Retinal pigment epithelial cell (primary cell): ENCODE measurements at places on chromosomes 12 and 14.
A peak's percentile ranks its signal among the peaks of the same experiment; 100 is the strongest.

GRCh38 chr14:94752591-94753436 is 17.1 kb downstream of the GSC start:
- DNase-seq = no peak

DNA sequence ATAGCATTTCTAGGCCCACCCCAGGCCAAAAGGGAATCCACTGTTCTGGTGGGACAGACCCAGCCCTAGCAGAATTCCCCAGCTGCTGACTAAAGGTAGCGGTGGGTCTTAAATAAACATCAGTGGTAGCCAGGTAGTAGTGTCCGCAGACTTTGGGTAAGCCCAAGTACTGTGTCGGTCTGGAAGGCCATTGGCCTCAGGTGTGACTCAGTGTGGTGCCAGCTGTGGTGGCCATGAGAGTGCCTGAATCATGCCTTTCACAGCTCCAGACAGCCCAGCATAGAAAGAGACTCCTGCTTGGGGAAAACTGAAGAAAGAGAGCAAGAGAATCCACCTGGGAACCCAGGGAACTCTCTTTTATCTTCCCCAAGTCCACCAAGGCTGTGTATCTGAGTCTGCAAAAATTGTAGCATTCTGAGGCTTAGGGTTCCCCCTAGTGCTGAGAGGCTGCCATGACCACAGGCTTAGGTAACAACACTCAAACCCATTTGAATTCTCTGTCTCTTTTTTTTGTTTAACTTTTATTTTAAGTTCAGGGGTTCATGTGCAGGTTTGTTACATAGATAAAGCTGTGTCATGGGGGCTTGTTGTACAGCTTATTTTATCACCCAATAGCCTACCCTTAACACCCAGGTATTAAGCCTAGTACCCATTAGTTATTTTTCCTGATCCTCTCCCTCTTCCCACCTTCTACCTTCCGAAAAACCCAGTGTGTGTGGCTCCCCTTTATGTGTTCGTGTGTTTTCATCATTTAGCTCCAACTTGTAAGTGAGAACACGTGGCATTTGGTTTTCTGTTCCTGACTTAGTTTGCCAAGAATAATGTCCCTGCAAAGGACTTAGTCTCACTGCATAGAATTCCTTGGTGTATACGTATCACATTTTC is 16.7 kb upstream of the CD163L1 start:
- no peak for DNase-seq

GRCh38 chr12:62401631-62402030 is 65.0 kb upstream of the MON2 start:
- no peak for DNase-seq

DNA sequence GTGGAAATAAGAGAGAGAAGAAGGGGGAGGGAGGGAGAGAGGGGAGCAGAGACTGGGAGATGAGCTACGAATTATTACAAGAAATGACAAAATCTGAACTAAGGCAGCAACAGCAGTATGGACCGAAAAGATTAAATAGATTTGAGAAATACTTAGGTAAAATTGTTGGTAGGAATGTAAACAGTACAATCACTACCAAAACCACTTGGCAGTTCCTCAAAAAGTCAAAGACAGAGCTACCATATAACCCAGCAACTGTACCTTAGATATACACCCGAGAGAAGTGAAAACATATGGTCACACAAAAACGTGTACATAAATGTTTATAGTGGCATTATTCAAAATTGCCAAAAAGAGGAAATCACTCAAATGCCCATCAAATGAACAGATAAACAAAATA is 14.1 kb downstream of the KRAS start:
- DNase-seq = no peak

GRCh38 chr12:31323391-31324115 is 2.4 kb downstream of the SINHCAF start:
- no peak for DNase-seq

DNA sequence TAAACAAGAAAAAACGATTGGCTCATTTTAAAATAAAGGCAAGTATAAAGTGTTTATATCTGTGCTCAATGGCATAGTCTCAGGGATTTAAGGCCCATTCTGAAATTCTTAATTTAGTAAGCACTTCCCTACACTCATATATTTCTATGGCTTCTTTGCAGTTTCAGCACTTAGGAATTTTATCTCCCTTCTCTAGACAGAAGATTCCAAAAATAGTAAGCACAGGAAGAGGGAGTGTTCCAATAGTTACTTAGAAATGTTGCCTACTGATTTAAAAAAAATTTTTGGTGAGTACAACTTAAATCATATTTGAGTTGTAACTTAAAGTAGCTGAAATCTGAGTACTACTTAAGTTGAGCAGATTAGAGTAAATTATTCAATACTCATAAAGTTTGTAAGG is 19.8 kb downstream of the INSM2 start:
- no peak for DNase-seq

- DNase-seq = no peak
Observed at GRCh38 chr12:122138616-122139015, 35.4 kb downstream of the IL31 start.

- DNase-seq = no peak
Observed at GRCh38 chr14:92978229-92979021, 55.5 kb downstream of the CHGA start.

- peak; percentile 71 for DNase-seq
Observed at GRCh38 chr14:72558721-72559120, 335.2 kb downstream of the DPF3 start.

GRCh38 chr12:97560350-97560749 is 97.7 kb downstream of the RMST start:
- no peak for DNase-seq

GRCh38 chr12:67357376-67358125 is 88.4 kb downstream of the CAND1 start:
- no peak for DNase-seq

GRCh38 chr12:99609455-99610181 is 37.9 kb upstream of the GARIN6 start:
- no peak for DNase-seq

DNA sequence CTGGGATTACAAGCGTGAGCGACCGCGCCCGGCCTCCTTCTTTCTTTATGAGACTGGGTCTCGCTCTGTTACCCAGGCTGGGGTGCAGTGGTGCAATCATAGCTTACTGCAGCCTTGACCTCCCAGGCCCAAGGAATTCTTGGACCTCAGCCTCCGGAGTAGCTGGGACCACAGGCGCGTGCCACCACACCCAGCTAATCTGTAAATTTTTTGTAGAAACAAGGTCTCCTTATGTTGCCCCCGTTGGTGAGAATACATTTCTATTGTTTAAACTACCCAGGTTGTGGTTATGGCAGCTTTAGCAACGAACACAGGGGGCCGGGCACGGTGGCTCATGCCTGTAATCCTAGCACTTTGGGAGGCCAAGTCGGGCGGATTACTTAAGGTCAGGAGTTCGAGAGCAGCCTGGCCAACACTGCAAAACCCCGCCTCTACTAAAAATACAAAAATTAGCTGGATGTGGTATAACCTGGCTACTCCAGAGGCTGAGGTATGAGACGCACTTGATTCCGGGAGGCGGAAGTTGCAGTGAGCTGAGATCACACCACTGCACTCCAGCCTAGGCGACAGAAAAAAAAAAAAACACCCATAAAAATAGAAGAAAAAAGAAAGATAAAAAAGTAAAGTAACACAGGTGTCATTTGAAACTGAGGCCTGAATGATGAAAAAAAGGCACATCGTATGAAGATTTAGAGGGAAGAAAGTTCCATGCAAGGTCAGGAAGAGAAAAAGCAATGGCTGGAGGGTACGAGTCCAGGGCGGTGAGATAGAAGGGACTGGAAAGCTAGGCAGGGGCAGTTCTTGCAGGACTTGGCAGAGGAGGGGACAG is 977 bp upstream of the TMEM120B start:
- peak; percentile 46 for DNase-seq

DNA sequence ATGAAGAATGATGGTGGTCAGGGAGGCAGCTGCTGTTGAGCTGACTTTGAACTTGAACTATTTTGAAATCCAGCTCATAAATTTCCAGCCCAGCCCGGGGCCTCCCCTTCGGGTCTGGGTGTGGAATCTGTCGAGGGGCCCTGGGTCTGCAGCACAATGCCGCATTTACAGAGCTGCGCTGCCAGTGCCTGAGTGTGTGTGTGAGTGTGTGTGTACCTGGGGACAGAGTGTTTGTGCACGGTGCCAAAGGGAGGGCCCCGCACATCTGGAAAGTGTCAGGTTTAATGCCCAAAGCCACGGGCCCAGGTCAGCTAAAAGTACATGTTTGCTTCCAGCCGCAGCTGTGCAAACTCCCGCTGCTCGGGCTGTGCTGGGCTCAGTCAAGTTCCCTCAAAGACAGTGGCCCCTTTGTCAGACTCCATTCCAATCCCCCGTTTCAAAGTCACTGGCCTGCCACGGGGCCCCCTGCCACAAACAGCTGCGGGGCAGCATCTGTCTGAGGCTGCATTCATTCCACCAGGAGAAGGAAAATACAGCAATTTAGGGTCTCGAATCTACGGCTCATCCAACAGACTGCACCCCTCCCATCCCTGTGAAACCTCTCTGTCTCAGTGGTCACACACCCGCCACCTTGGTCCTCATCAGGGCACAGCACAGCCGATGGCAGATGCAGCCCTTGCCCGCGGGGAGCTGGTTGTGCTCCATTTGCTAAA is 16.3 kb upstream of the RFLNA start:
- DNase-seq = no peak

DNA sequence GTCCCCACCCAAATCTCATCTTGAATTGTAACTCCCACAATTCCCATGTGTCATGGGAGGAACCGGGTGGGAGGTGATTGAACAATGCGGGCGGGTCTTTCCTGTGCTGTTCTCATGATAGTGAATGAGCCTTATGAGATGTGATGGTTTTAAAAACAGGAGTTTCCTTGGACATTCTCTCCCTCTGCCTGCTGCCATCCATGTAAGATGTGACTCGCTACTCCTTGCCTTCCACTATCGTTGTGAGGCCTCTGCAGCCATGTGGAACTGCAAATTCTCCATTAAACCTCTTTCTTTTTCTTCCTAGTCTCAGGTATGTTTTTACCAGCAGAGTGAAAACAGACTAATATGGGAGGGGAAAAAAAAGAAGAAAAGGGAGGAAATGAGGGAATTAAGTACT is 22.6 kb upstream of the ARHGAP5 start:
- no peak for DNase-seq
